Erythroblast (primary cell): ENCODE measurements at places on chromosomes 11 and 22.

GRCh38 chr22:42717197-42717928 is 3.3 kb downstream of the A4GALT start:
- DNase-seq = peak; percentile 68

GRCh38 chr11:85768473-85769146 is 42.3 kb downstream of the SYTL2 start:
- no peak for DNase-seq

GRCh38 chr11:5767056-5767455 is 13.0 kb downstream of the OR52N4 start:
- DNase-seq = no peak

- DNase-seq = peak; percentile 49
Measured at GRCh38 chr22:32378707-32379272, 21.1 kb downstream of the RFPL3 start.

- no peak for DNase-seq
Measured at GRCh38 chr22:22929381-22930221, 42.0 kb downstream of the IGLL5 start.

DNA sequence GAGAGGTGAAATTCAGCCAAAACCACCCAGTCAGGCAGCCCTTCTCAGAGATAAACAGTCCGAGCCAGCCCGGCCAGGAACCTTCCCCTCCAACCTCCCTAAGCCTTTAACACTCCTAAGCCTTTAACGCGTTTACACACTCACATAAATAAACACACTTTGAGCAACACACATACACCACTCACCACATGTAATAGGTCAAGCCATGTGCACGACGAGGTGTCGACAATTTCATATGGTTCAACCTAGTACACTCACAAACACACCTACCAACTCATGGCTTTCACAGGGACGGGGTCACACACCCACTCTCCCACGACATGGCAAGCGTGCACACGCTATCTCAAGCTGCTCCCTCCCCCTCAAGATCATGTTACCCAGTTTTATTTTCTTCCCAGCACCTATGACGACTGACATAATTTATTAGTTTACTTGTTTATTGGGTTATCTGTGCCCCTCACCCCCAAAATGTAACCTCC is 15.5 kb downstream of the SLC43A1 start:
- DNase-seq = no peak

DNA sequence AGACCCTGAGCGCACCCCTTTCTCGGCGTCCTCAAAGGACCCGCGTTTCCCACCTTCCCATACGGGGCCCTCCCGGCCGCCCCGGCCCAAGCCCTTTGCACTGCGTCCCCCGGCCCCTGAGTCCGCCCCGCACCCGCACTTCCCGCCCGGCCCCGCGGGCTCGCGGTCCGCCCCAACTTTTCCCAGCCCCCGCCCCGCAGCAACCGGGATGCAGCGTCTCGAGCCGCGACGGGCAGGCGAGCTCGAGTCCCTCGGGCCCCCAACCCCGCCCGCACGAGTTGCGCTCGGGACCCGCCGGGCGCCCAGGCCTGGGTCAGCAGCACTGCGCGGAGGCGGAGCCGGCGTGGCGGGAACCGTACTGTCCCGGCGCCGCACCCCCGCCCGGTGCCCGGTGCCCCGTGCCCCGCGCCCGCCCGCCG is 371 bp downstream of the SMCO4 start:
- DNase-seq = no peak

DNA sequence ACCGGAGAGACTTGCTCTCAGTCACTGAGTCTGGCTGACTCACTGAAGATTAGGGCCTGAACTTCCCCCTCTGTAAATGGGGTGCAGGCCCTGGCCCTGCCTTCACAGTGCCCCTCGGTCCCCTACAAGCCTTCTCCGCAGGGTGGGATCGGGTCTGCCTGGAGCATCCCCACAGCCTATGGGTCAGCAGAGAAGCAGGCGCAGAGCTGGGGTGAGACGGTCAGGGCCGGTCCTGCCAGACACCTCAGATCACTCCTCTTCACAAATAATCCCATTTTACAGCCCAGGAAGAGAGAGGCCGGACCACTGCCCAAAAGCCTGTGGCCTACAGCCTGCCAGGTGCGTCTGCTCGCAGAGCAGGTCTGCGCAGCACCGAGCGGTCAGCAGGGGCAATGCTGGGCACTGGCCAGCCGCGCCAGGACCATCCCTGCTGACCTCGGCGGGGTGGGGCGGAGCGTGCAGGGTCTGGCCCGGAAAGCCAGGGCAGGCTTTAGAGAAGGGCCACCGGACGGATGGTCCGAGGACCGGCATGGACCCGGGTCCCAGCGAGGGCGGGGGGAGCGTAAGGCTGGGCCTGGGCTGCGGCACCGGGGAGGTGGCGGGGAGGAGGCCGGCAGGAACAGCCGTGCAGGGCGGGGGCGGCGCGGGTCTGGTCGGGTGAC is 522 bp upstream of the SEPTIN5 start:
- no peak for DNase-seq

DNA sequence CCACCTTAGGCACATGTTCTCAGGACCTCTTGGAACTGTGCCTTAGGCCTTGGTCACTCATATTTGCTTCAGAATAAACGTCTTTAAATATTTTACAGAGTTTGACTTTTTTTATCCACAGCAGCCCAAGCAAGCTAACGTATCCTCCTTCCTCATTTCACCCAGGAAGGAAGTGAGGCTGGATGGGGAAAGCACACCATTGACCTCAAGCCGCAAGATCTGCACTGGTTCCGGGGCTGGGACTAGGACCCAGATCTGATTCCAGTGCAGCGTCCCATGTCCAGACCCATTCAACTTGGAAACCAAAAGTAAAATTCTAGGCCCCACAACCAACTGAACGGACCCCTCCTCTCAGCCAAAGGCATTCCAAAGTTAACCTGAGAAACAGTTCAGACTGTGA is 2.4 kb upstream of the LGALS12 start:
- no peak for DNase-seq

GRCh38 chr11:68481579-68482240 is 21.2 kb downstream of the PPP6R3 start:
- DNase-seq = no peak

GRCh38 chr11:110198031-110198729 is 98.2 kb downstream of the RDX start:
- DNase-seq = no peak

DNA sequence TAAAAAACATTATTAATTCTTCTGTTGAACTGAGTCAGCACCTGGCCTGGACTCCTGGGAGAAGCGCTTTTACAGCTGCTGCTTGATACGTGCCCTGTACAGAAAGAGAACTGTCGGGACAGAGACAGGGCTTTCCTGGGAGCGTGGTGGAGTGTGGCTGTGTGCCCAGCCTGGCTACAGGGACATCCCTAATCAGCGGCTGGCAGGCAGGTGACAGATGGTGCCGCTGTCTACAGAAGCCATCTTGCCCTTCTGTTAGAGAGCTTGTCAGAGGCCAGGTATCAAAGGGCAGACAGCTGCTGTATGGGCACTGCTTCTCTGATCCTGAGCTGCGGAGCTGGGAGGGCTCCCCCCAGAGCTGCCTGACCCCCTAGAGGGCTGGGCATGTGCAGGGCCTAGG is 361.8 kb downstream of the TENM4 start:
- no peak for DNase-seq

GRCh38 chr11:61142424-61142823 is 18.8 kb downstream of the VPS37C start:
- no peak for DNase-seq

DNA sequence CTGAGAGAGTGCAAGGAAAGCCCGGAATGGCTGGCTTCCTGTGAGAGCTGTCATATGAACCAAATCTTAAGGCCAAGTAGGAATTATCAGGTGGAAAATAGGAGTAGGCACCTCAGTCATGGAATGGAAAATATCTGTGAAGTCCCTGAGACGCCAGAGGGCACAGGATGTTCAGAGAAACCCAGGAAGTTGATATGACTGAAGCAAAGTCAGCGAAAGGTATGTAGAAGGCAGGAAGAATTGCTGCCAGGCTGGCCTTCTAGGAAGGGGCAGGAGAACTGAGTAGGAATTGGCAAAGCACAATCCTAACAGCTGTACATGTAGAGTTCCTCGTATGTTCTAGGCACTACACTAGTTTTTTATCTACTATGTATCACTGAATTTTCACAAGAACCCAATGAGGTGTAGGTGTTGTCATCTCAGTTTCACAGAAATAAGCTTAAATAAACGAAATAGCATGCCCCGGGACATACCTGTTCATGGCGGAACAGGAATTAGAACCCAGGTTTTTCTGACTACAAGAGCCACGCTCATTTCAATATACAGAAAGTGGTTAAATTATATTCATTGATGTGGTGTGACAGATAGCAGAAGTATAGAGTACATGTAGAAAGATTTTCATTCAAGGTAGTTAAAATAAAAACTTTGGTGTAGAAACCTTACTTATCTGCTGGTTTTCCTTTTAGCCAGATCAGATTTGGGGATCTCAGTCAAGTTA is 17.0 kb downstream of the HMGXB4 start:
- no peak for DNase-seq

- DNase-seq = no peak
Measured at GRCh38 chr11:110305169-110306018, 9.0 kb upstream of the RDX start.

- no peak for DNase-seq
Measured at GRCh38 chr11:96257972-96258934, 84.7 kb downstream of the MAML2 start.

- DNase-seq = peak; percentile 91
Measured at GRCh38 chr11:65884716-65885092, 3.6 kb downstream of the FIBP start.

DNA sequence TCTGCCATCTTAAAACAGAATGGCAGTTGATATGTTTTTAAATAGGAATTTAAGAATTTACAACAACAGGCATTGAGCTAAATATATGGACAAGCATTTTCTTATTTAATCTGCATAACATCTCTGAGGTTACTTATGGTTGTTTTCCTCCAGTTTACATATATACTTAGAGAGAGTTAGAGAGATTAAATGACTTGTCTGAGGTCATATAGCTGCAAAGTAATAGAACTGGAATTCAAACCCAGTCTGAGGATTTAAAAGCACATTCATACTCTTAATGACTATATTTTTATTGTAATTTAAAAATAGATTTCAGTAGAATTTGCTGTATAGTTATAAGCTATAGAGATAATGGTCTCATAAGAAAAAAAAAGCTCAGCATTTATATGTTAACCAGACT is 81.4 kb upstream of the GRIK4 start:
- DNase-seq = no peak
